ENCODE measurements at places on chromosomes 2 and 18.

DNA sequence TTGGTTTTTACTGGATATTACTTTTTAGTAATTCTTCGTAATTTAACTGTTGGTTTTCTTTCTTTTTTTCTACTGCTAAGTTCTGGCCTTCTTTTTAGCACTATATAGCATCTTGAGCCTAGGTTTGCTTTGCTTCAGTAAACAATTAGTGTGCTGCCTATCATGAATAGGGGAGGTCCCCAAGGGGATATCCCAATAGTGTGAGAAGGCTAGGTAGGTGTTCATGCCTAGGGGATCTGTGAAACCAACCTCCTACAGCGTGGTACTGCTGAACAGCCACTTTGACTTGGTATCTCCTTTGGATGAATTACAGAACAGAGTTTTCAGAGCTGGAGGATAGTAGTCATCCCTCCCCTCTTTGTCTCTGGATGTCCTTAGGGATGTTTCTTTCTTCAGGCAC, 310.2 kb upstream of the HNMT start:
- DNase-seq = no peak

GRCh38 chr2:11024687-11025086, 113.0 kb downstream of the KCNF1 start:
- DNase-seq = no peak

- peak; percentile 66 for DNase-seq
Observed at GRCh38 chr2:42928692-42929545, 136.5 kb upstream of the HAAO start.

- DNase-seq = no peak
Observed at GRCh38 chr2:111632661-111633060, 251.3 kb downstream of the ANAPC1 start.

DNA sequence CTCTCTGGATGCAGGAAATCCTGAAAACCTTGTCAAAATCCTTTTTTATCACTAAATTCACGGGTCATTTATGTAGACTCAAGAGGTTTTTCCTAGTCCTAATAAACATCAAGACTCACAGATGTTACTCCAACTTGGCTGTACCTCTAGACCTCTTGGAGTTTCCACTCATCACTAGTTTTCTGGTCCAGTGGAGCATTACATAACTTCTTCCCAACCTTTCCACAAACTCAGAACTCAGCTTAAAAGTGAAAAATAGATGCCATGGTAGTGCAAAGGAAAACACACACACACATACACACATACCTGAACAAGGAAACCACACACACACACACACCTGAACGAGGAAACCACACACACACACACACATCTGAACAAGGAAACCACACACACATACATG, 807.2 kb downstream of the LRP1B start:
- DNase-seq = no peak

DNA sequence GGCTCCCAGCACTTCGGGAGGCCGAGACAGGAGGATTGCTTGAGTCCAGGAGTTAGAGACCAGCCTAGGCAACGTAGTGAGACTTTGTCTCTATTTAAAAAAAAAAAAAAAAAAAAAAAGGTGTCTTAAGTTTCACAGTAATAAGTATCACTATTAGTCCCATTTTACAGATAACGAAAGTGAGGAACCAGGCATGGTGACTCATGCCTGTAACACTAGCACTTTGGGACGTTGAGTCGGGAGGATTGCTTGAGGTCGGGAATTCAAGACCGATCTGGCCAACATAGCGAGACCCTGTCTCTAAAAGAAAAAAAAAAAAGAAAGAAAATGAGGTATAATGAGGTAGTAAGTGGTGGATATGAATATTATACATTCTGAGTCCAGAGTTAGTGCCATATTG, 2.5 kb downstream of the KCNJ13 start:
- DNase-seq = no peak

DNA sequence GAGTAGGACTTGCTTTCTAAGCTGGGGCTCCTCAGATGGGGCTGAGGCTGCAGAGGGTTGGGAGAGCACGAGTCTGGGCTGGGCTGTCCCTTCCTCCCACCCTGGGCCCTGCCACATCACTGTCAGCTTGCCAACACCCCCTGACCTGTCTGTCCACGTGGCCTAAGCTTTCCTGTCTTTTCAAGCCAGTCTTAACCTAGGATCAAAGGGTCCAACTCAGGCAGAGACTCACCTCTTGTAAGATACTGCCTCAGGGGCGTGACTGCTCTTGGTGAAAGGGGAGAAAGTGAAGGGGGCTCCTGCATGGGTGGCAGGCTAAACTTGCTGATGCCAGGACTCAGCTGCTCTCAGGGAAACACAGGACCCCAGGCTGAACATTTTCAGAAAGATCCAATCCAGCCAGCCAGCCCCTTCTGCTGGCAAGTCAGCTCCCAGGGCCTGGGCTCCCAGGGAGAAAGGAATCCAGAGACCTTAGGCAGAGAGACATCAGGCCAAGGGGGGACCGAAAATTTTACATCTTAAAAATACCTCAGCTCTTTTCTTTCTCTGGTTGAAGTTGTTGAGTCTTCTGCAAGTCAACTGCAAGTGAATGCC, 144.2 kb upstream of the ID2 start:
- DNase-seq = no peak

- no peak for DNase-seq
Observed at GRCh38 chr2:149167001-149167780, 128.7 kb downstream of the LYPD6B start.

DNA sequence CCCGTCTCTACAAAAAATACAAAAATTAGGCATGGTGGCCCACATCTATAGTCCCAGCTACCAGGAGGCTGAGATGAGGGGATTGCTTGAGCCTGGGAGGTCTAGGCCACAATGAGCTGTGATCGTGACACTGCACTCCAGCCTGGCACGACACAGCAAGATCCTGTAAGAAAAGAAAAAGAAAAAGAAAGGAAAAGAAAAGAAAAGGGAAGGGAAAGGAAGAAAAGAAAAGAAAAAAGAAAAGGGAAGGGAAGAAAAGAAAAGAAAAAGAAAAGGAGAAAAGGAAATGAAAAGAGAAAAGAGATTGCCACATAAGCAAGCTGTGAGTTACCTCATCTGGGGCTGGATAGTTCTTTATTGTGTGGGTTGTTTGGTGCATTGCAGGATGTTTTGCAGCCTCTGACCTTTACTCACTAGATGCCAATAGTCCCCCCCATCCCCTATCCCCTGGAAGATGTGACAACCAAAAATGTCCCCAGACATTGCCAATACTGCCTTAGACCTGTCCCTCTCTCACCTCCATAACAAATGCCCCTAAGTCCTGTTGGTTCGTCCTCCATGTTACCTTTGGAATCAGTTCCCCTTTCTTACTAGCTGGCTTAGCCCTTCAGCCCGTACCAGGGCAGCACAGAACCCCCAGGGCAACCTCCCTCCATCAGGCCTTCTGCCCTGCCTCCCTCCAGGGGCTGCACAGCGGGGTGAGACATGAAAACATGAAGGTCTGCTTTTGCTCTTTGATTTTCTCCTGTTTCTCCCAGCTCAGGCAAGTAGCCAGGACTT, 8.9 kb downstream of the ASPRV1 start:
- no peak for DNase-seq

DNA sequence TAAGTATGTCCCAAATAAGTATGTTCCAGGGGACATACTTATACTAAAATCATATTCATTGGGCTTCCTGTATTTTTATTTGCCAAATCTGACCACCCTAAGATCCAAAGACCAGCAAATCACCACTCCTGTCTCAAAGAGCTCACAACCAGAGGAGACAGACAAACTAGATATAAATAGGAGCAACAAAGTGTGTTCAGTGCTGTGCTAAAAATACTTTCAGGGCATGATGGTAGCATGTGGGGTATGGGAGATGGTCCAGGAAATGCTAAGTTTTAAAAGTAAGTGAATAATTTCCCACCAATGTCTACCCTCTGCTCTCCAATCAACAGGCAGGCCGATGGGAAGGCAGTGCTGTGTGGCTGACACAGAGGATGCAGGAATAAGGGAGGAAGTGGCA, 87.1 kb downstream of the C1QL2 start:
- DNase-seq = no peak

- no peak for DNase-seq
Observed at GRCh38 chr2:205700331-205701132, 18.2 kb downstream of the NRP2 start.

GRCh38 chr18:7755753-7756475, 188.8 kb downstream of the PTPRM start:
- no peak for DNase-seq

DNA sequence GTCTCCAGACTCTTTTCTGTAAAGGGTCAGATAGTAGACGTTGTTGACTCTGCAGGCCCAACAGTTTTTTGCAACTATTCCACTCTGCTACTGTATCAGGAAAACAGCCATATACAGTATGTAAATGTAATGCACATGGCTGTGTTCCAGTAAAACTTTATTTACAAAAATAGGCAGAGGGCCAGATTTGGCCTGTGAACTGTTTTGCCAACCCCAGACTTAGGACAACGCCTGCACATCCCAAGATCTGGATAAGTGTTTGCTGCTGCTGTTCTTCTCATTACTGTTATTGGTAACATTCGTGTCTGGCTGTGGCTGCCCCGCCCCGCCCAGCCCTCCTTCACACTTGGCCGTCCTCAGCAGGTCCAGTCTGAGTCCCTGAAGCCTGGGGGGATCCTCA, 94.6 kb upstream of the MCFD2 start:
- no peak for DNase-seq

DNA sequence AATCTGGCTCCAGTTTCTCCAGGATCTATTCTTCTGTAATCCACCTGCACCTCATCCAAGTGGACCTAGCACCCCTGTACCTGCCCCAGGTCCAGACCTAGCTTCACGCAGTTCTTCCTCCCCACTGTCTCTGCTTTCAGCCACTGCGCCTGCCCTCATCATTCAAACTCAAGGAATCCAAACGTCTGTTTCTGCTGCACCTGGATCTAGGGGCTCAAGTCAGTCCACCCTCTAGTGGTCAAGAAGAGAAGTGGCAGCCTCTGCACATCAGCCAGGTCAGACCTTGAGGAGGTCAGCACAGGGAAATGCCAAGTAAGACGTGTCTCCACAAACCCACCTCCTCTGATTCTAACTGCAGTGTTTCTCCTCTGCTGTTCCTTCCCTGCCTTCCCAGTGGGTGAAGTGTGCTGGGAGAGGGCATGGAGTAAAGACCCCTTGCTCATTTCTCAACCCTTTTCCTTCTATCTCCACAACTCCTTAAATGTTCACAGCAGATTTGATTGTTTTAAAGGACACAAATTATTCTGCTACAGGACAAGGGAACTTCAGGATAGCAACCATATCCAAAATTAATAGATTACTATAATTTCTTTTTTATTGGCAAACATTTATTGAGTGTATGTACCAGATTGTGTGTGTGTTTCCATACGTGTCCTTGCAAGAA, 8.6 kb upstream of the RNF152 start:
- peak; percentile 10 for DNase-seq

- DNase-seq = no peak
Observed at GRCh38 chr2:121890041-121890440, 134.6 kb downstream of the TSN start.

GRCh38 chr18:50377061-50377798, 2.4 kb downstream of the SKA1 start:
- no peak for DNase-seq

DNA sequence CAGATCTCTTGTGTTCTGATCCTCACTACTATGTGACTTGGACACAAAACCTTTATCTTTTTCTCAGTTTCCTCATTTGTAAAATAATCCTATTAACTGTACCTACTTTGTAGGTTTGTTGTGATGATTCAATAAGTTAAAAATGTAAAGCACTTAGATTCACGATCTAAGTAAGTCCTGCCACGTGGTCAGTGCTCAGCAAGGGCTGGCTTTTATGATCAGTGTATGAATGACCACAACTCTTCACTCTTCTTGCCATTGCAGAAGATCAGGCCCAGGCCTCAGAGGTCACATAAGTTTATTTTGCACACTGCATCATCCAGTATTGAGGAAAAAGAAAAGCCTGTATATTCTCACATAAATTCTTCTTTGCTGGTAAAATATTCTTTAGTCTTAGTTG, 1192.5 kb upstream of the ACVR2A start:
- no peak for DNase-seq

GRCh38 chr2:98445177-98445682, 572 bp downstream of the INPP4A start:
- DNase-seq = no peak

DNA sequence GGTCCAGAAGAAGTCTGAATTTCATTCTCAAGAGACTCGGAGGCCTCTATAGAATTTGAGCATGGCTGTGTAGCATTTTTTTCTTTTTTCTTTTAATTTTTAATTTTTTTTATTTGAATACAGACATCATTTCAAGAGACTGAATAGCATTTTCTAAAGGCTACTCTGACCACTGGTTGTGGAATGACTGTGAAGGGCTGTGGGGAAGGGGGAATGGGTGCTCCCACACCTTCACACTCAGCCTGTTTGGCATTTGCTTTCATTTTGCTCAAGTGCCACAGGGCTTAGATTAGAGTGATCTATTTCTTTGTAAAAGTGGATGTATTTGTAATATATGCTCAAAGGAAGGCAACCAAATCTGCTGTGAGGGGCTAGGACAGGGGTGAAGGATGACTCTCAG, 142.0 kb upstream of the SPOPL start:
- DNase-seq = no peak

GRCh38 chr2:38415023-38415422, 38.0 kb upstream of the ATL2 start:
- no peak for DNase-seq

DNA sequence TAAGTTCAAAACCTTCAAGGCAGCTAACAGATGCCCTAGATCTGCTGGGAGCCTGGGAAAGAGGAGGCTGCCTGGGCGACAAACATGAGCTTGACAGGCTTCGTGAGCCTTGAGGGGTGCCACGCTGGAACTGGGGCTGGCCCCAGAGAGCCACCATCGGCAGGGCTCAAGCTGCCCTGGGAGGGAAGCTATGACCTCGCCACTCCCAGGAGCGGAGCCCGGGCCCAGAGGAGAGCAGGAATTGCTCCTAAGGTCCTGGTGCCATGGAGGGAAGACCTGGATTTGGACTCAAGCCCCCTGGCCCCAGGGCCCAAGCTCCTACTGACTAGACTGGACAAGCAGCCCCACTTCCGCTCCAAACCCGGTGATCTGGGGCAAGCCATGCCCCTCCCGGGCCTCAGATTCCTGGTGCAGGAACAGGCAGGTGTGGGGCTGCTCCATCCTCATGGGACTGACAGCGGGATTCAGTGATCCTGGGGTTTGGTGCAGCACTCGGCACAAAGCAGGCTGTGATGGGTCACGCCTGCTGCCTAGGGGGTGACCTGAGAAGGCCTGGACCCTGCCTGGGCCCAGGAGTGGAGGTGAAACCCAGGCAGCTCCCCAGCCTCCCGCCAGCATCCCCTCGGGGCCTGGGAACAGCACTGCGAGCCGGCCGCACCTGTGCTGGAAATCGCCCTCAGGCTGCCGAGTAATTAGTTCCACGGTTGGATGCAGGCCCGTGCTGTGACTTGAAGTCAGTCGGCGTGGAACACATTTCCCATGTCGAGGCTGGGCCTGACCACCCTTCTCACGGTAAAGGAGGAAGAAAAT, 246.9 kb downstream of the NDUFA10 start:
- DNase-seq = no peak

- DNase-seq = no peak
Observed at GRCh38 chr2:189933911-189934399, 128.6 kb downstream of the MSTN start.

GRCh38 chr2:136935119-136935518, 169.8 kb downstream of the THSD7B start:
- no peak for DNase-seq

GRCh38 chr2:56871644-56872043, 687.9 kb downstream of the CCDC85A start:
- no peak for DNase-seq

- no peak for DNase-seq
Observed at GRCh38 chr2:5915881-5916310, 223.7 kb downstream of the SOX11 start.

GRCh38 chr2:67311536-67311935, 85.6 kb upstream of the ETAA1 start:
- DNase-seq = no peak

GRCh38 chr18:51447351-51448342, 250.2 kb upstream of the MEX3C start:
- DNase-seq = no peak
